ENCODE measurements at places on chromosomes 3 and 15.

DNA sequence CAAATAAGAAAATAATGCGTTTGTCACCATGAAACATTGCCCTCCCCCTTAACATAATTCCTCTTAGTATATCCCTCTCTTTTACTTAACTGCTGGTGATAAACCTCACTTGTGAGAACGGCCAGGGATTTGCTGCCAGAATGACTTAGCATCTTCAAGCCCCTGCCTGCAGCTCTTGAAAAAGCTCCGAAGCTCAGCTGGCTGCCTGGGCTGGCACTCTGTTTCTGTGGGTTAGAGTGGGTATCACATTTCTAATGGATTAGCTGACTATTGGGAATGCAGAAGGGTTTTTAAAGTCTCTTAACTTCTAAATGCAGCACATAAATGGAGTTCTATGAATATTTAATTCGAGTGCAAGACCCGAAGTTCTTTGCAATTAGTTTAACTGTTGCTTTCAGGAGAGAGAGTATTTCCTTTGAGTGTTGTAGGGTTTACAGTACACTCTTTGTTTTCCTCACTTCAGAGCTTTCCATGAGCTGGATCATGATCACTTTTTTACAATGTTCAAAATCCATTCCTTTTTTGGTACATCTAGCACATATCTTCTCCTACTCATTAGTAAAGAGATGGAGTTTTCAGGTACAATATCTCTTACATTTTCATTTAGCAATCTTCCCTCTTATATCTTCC lies 124.7 kb upstream of the RBMS3 start:
- no peak for DNase-seq

DNA sequence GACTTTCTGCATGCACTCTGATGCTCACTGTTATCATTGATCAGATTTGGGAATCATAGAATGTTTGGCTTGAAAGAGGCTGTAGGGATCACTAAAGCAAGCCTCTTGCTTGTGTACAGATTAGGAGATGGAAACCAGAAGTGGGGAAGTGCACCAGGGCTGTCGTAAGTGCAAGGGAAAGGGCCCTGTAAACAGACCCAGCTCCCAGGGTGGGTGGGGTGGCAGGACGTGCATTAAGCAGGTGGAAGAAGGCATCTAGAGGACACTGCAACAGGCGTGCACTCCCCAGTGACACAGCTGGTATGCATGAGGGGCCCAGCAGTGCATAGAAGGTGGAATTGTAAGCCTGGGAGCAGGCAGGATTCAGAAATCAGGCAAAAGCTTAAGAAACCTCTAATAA lies 58.0 kb upstream of the SLC7A14 start:
- DNase-seq: no peak

DNA sequence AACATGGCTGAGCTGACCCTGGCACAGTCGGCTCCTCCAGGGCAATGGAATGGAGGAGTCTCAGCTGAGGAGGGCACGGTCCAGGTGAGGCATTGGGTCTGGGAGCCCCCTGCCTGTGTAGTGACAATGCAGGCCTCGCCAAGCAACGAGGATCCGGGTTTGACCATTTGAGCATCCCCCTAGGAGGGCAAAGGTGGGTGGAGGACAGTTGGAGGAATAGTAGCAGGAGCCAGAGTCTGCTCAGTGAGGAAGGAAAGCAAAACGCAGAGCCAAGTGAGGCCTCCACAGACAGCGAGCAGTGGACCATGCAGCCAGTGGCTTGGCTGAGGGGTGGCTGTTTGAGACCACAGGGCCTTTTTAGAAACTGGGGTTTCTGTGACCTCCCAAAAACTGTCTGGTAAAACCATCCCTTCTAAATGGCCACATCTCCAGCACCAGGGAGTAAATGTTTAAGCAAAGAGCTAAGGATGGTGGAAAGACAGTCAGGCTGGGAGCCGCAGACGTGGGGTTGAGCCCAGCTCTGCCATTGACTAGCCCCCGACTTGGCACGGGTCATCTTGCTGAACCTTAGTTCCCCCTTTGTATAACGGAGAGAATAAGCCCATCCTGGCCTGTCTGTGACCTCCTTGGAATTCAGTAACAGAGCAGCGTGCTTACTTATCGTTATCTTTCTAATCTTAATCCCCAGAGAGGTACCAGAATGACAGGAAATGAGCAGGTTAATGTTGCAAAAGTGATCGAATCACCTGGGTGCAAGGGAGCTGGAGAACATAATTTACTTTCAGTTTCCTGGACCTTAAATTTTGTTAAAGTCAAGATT lies 46.8 kb downstream of the CMTM6 start:
- DNase-seq: no peak

DNA sequence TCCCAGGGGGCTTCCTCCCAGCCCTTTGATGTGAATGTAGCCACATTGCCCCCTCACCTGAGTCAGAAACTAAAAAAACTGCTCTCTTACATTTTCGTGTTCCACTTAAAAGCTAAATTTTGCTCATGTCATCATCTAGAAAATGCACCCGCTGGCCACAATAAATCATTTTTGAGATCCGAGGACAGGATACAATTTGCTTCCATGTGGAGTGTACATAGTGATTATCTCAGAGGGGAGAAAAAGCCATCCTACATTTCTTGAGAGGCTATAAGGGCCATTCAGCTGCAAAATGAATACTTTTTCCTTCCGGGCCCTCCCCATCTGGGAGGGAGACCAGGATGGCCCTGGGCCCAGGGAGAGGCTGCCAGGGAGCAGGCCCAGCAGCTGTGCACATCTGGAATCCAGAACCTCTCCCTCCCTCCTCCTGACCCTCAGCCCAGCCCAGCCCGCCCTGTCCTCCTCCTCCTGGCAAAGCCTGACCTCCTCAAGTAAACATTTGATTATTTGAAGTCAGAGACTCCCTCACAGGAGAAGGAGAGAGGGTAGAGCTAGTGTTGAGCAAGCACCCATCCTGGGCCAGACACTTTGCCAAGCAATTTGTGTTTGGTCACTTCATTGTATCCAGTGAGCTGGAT lies 59.1 kb downstream of the CORO2B start:
- peak; percentile 47 for DNase-seq

DNA sequence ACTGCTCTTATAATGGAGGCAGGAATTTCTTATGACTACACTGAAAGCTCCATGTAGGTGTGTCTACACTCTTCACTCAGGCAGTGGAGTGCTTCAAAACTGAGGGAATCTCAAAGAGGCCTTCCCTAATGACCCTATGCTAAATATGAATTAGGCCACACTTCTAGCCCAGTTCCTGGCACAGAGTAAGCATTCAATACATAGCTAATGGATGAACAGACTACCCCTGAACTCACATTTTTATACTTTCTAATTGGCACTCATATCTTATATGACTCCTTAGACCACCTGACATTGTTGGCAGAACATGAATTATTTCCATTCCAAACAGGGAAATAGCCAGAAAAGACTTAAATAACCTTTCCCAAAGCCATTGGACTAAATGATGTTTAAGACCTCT lies 3.4 kb downstream of the RARRES1 start:
- DNase-seq: no peak

DNA sequence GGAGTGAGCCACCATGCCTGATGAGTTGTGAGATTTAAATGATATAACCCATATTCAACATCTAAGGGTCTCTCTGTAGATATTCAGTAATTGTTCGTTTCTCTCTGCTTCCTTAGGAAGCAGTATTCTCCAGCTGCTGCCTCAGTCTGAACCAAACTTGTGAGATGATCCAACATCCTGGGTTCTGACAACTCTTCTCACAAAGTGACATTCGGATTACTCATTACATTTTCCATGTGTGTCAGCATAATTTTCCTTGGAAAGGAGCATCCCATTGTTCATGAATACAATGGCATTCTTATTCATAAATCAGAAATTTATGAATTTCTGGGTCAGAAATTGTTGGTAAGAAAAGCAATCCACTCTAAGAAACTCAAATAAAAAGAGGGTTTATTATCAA lies 15.0 kb upstream of the SEC22A start:
- DNase-seq: no peak

GRCh38 chr3:101643861-101644613 lies 32.9 kb downstream of the ZBTB11 start:
- no peak for DNase-seq

DNA sequence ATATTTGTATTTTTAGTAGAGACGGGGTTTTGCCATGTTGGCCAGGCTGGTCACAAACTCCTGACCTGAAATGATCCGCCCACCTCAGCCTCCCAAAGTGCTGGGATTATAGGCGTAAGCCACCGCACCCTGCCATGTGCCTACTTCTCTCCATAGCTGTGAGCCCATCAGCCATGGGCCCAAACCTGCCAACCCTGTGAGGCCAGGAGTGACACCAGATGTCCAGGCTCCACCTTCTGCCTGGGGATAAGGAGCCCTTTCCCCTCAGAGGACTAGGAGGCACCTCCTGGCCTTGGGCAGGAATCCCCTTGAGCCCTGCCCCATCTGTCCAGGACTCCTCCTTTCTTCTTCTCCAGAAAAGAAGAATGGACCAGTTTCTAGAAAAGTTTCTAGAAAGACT lies 14.2 kb upstream of the RFT1 start:
- no peak for DNase-seq

GRCh38 chr3:136899622-136900158 lies 37.7 kb downstream of the NCK1 start:
- DNase-seq: no peak

GRCh38 chr3:42613462-42613861 lies 13.0 kb downstream of the NKTR start:
- no peak for DNase-seq

- DNase-seq: peak; percentile 11
These were observed 537.7 kb upstream of the MDFIC2 start for GRCh38 chr3:70849911-70850699.

DNA sequence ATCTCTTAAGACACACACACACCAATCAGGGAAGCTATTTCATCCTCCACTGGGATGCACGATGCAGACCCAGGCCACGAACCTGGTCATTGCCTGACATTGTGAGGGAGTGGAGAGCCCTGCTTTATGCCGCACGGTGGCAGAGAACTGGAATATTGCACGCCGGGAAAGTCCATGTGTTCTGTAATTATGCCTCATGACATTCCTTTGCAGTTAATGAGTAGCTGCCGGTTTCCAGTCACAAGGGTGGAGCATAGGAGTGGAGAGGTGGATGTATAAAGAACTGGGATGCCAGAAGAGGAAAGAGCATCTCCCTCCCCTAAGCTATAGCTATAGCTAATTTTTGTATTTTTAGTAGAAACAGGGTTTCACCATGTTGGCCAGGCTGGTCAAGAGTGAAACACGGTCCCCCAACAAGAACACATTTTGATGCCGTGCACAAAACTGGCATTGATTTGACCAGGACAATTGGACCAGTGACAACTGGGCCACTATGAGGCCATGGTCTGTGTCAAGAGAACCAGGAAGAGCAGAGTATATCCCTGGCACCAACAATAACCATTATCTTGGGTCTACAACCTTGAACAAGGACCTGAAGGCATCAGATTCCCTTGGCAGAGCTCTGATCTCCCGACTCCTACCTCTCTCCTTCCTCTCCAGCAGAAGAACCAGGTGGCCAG lies 51.4 kb downstream of the SH3BP5 start:
- no peak for DNase-seq

DNA sequence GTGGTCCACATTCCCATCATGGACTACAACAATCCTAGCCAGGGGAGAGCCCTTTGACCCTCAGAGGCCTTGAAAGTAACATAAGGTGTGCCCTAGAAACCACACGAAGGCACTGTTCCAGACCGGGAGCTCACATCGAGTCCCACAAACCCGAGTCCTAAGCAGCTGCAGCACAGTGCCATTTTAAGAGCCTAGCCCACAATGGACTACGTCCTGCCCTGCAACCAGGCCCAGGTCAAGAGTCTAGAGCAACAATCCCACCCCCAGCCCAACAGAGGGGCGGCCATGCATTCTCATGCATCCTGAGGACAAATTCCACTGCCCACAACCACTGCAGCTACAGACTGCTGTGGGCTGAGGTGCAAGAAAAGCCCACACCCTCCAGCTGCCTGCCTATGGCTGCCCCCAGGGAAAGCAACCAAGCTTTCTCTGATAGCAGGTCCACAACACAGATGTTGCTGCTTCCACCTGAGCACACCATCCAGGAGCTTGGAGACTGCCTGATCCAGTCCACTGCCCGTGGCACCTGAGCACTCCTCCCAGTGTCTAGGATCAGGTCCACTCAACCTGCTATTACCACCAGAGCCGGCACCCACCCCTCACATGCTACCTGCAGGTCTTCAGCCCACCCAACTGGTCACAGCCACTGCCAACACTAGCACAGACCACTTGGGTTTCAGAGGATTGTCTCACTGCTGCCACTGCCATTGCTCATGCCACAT lies 56.8 kb downstream of the IGSF11 start:
- no peak for DNase-seq

Measured in gastrocnemius medialis (tissue), 4 donors.